CD4-positive, alpha-beta T cell treated with Interleukin-12 subunit alpha and Interleukin-12 subunit beta, for 1 hour (primary cell): ENCODE measurements at places on chromosomes 5 and 9.

GRCh38 chr5:167939686-167940085, 351.8 kb upstream of the WWC1 start:
- no peak for DNase-seq

DNA sequence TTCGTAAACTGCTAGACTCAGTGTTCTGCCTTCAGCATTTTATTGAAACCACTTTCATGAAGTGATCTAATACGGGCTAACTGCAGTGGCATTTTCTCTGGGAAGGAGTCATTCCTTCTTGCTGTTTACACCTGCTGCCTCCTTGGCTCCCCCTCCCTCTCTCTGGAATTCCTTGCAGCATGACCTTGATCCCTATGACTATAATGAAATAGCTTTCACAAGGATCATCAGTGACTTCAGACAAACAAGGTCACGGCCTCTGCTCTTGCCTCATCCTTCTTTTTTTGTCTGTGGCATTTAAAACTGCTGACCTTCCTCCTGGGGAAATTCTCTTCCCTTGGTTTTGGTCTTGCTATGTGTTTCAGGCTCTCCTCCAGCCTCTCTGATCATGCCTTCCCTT, 90.2 kb downstream of the ZNF462 start:
- DNase-seq, result no peak

GRCh38 chr5:173743641-173744343, 127.3 kb upstream of the BOD1 start:
- no peak for DNase-seq

DNA sequence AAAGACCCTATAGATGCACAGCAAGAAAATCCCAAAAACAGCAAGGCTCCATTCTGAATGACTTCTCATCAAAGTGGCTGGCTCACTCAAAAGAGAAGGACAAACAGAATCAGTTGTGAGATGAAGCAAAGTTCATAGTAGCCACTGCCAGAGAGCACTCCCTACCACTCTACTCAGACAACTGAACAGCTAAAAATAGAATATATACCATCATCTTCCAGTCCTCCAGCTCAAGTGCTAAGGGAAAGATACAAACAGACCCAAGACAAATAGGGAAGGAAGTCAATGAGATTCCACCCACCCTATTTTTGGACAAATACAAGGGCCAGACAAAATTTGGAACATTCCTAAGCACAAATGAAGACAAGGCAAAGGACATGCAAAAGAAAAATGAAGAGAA, 20.6 kb downstream of the GNAQ start:
- DNase-seq, result no peak

- DNase-seq, result no peak
Measured at GRCh38 chr9:127154390-127155191, 32.2 kb upstream of the ANGPTL2 start.

GRCh38 chr9:123345567-123345955, 10.4 kb upstream of the CRB2 start:
- DNase-seq, result no peak

DNA sequence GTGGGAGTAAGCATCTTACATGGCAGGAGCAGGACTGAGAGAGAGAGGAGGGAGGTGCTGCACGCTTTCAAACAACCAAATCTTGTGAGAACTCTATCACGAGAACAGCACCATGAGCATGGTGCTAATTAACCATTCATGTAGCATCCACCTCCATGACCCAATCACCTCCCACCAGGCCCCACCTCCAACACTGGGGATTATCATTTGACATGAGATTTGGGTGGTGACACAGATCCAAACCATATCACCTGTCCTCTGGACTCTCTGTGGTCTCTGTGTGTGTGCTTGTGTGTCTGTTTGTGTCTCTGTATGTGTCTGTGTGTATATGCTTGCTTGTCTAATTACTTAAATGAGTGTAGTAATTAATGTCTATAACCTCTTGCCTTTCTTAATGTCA, 31.1 kb downstream of the SEC61B start:
- DNase-seq, result no peak

- DNase-seq, result no peak
Measured at GRCh38 chr9:13478160-13478559, 198.7 kb upstream of the MPDZ start.

GRCh38 chr5:9895302-9895645, 265.1 kb upstream of the TAS2R1 start:
- no peak for DNase-seq

DNA sequence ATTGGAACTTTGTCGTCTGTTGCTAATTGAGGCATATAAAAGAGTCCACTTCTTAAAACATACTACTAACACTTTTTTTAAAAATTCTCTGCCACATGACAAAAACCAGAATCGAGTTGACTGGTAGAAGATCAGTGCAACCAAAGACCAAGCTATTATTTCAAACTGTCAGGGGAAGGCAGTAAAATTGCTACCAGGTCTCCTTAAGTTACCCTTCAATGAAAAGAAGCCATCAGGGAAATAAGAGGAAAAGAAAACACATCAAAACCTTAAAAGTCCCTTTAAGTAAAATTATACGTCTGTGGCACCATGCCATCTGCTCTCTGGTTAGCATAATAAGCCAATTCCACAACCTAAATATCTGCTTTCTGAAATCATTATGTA, 9.6 kb downstream of the ZNF608 start:
- DNase-seq, result no peak

DNA sequence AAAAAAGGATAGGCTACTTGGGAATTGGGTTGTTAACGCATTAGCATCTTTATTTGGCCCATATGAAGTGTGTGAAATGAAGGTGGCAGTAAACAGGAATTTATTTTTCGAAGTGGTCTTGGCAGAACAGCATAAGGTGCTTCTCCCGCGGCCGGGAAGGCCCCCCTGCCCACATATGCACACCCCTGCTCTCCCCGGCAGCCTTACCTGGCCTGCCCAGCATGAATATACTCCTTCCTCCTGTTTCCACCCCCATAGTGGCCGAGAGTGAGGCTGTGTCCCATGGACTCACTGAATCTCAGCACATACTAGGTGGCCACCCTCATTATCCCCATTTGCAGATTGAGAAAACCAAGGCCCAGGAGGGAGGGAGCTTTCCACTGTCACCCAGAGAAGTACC, 54.0 kb upstream of the OLFM1 start:
- DNase-seq, result no peak

DNA sequence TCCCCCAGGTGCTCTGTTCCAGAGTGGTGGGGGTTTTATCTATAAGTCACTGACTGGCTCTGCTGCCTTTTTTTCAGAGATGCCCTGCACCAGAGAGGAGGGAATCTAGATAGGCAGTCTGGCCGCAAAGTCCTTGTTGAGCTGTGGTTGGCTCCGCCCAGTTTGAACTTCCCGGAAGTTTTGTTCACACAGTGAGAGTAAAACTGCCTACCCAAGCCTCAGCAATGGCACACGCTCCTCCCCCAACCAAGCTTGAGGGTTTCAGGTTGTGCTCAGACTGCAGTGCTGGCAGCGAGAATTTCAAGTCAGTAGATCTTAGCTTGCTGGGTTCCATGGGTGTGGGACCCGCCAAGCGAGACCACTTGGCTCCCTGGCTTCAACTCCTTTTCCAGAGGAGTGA, 1428.6 kb downstream of the MAT2B start:
- no peak for DNase-seq

GRCh38 chr9:111069183-111069582, 30.9 kb upstream of the LPAR1 start:
- no peak for DNase-seq

GRCh38 chr9:101326501-101326900, 58.3 kb downstream of the BAAT start:
- DNase-seq, result no peak

GRCh38 chr5:149060325-149060724, 2.5 kb downstream of the SH3TC2 start:
- no peak for DNase-seq

- DNase-seq, result no peak
Measured at GRCh38 chr9:129635099-129636065, 6.6 kb downstream of the ASB6 start.

DNA sequence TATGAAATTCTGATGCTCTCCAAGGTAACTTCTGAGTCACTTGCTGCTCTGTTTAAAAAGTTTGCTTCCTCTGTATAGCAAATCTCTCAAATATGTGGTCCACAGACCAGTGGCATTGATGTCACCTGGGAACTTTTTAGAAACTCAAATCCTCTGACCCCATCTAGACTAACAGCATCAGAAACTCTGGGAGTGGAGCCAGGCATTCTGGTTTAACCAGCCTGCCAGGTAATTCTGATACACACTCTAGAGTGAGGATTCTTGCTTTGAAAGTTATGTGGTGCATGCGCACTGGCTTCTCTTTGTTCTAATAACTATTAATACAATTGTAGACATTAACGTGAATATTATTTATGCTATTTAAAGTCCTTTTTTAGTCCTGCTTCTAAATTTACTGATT, 298.1 kb downstream of the SLF1 start:
- no peak for DNase-seq

DNA sequence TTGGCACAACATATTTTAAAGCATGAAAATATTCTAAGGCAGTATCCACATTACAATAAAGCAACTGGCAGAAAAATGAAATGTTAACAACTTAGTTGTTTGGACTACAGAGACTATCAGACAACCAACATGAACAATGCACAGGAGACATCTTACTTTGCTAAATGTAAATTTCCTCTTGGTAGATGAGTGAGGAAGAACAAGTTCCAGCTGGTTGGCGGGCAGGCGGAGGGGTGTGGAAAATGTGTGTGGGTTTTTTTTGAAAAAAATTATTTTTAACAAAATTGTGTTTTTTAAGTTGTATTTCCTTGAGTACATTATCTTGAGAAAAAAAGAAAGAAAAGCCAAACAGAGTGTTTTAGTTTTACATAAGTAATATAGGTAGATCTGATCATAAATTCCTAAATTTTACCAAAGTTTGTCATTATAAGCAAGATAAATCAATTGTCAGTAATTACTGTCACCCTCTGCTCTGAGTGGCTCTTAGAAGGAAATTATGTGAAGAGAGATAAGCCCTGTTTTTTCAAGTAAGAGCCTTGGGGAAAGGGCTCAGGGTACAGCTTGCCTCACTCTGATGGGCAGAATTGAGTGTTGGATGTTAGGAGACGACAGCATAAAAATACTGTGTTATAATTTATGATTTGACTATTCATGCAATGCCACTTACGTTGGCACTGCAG, 42.5 kb downstream of the TMEM167A start:
- no peak for DNase-seq
